ENCODE measurements at places on chromosomes 3 and 15.
A peak's percentile ranks its signal among the peaks of the same experiment; 100 is the strongest.

DNA sequence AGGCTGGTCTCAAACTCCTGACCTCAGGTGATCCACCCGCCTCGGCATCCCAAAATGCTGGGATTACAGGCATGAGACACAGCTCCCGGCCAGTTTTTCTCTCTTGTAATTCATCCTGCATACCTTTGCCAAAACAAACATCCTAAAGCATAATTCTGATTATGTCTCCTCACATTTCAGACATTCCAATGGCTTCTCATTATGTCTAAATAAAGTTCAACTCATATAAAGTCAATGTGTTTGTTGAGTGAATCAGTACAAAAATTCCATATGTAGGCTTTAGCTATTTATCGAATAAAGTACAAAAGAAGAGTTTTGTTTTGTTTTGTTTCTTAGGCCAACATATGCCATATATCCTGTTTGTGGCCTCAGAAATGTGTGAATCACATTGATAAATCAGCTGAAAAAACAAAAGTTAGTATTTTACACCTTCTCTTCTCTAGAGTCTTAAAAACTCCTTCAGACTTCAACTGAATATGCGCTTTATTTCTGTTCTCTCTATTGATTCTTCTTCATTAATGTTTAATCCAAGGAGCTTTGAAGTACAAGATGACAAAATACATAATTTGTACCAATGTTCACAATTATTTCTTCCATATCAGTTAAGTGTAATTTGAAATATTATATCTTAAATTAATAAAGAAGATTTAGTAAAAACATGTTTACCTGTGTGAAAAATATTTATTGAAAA lies 165.8 kb downstream of the MECOM start:
- no peak for DNase-seq

DNA sequence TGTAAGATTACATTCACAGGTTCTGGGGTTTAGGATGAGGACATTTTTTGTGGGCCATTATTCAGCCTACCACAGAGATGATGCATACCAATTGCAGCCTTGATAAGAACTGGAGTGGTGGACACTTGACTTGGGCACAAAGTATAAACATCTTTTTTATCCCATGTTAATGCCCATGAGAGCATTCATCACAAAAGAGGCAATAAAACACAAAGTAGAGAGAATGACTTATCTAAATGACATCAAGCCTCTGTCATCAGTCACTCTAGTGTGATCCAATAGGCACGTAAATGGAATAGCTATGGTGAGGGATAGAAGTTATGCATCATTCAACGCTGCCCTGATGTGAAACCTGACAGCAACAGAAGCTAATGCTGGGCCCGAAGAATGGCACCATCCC lies 25.8 kb downstream of the VEPH1 start:
- no peak for DNase-seq

- no peak for DNase-seq
Observed at GRCh38 chr15:53397041-53397616, 362.3 kb downstream of the WDR72 start.

- peak; percentile 7 for DNase-seq
Observed at GRCh38 chr3:35908366-35909232, 269.3 kb downstream of the ARPP21 start.

Data from DMS79 treated with DMSO at 0.1 percent for 48 hours (cell line).